ENCODE measurements at places on chromosomes 1 and 21.

- no peak for DNase-seq
Measured at GRCh38 chr1:44511363-44511762, 106.3 kb downstream of the RNF220 start.

DNA sequence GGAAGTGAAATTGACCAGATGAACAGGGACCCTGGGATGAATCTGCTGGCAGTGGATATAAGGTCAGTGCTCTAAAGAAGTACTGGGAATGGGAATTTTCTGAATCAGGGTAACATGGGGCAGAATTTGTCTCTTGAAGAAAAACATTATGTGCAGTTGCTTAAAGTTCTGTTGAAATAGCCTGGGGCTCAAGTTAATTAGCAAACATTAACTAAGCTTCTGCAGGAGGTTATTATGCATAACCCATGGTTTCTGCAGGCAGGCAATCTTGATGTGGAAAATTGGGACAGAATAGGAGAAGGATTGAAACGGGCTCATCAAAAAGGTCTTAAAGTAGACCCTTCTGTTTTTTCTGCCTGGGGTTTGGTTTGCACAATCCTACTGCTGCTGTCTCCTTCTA, 14.0 kb downstream of the GSTM5 start:
- DNase-seq, result no peak

- peak; percentile 39 for DNase-seq
Measured at GRCh38 chr1:182806015-182806678, 16.6 kb downstream of the NPL start.

DNA sequence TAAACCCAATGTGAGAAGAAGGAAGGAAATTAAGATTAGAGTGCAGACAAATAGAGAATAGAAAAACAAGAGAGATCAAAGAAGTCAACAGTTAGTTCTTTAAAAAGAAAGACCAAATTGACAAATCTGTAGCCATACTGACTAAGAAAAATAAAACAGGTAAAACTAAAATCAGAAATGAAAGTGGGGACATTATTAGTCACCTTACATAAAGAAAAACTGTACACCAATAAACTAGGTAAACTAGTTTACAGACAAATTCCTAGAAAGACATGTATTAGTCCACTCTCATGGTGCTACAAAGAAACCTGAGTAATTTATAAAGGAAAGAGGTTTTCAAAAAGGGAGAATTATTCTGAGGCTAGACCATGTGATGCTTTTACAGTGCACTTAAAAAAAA, 22.3 kb downstream of the BLZF1 start:
- DNase-seq, result no peak

DNA sequence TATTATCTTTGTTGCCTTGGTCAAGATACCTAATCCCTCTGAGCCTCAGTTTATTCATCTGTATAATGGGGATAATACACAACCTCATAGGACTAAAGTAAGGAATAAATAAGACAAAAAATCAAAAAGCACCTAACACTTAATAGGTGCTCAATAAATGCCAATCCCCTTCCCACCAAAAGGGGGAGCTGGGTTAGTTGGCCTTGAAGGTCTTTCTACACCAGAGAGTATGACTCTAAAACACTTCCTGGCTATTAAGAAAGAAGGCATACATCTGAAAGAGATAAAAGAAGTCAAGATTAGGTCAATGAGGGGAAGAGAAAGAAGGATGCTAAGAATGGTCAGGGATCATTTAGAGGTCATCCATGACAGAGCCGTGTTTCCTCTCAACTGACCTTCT, 11.1 kb downstream of the VSIG8 start:
- no peak for DNase-seq

Measured in brain (organoid and tissue), 16 donors.